ENCODE measurements at places on chromosomes 4 and X.
A peak's percentile ranks its signal among the peaks of the same experiment; 100 is the strongest.

GRCh38 chr4:152961773-152962115 lies 25.6 kb downstream of the FHDC1 start:
- no peak for DNase-seq

GRCh38 chr4:87732033-87732765 lies 67.2 kb upstream of the IBSP start:
- no peak for DNase-seq

- no peak for DNase-seq
Observed at GRCh38 chrX:56600141-56600540, 36.7 kb downstream of the UBQLN2 start.

DNA sequence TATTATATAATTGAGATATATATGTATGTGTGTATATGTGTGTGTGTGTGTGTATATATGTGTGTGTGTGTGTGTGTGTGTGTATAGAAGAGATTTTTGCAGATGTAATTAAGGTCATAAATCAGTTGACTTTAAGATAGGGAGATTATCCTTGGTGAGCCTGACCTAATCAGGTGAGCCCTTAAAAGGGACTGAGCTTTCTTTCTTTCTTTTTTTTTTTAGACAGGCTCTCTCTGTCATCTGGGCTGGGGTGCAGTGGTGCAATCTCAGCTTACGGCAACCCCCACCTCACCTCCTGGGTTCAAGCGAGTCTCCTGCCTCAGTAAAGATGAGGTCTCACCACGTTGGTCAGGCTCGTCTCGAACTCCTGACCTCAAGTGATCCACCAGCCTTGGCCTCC lies 155.1 kb upstream of the RASGEF1B start:
- no peak for DNase-seq

DNA sequence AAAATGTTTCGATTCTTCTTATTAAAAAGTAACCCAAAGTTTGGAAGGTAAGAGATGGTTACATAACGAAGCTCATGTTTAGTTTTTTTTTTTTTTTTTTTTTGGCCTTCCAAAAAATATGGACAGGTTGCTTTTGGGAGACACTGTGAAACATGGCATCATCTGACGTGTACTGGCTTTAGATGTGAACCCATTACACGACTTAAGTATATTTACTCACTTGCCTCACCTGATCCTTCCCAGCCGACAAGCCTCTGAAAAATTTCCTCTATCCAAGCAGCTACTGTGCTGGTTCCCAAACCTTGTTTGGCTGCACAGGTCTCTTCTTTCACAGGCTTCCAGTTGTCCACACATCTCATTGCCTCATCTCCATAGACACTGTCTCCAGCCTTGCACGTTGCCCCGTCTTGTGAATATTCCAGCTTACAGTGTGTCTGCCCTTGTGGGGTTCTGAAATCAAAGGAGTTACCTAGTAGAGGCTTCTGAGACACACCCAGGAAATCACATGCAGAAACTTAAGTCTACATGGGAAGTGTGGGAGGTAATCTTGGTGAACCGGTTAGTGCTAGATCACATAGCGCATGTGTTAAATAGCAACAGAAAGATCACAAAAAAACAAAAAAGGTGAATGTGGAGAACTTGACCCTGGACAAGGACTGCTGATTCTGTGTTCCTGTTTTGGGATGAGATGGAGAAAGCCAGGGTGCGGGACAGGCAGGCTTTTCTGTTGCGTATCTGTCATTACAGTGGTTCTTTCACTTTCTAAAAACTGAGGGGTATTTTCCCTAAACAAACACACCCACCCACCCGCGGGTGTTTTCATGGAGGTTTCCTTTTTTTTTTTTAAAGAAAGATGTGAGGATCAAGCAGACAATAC lies 328.6 kb downstream of the ARHGAP10 start:
- DNase-seq, result peak; percentile 57

- DNase-seq, result no peak
Observed at GRCh38 chr4:169024762-169025161, 14.7 kb upstream of the CBR4 start.

DNA sequence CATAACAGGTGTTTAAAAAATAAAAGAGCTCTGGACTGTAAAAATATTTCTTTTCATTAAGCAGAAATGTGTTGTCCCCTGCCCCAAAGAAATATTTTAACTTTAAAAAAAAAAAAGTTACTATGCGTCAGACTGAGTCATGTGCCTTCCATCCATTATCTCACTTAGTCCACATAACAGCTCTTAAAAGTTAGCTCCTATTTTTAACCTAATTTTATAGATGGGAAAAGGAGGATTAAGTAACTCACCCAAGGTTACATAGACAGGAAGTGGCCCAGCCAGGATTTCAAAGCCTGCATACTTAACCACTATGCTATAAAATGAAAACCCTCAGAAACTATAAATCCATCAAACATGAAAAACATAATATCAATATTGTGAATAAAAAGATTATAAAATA lies 97.7 kb downstream of the MANBA start:
- DNase-seq, result no peak

DNA sequence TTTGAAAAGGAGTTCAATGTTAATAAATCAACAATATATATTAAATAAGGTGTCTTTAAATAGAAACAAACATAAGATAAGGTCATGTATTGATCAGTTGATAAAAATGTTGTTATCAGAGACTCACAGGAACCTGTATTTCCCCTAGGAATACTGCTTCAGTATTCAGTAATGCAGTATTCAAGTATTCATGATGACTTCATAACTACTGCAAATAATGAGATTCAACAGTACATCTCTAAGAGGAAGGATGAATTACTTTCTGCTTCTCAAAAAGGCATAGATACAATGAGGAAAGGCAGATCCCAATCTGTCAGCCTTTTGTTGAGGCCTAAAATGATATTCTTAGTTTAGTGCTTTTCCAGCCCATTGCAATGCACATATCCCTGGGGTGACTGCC lies 73.7 kb downstream of the MAGEB17 start:
- DNase-seq, result no peak

DNA sequence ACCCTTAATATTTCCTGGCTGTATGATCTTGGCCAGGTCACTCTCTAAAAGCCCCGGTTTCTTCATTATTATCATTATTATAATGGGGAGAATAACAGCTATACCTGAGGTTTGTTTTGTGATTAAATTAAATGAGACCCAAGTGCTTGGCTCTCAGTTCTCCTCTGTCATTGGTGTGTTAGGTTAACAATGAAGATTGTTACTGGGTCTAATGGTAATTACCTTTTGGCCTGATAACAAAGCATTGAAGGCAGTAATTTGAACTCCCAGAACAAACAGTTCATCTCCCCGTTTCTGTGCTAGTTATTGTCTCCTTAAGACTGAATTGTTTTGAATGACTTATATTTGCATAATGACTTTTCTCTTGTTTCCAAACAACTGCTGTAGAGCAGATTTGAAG lies 6.8 kb upstream of the ANAPC4 start:
- DNase-seq, result no peak

- DNase-seq, result no peak
Observed at GRCh38 chrX:44596277-44596676, 53.6 kb upstream of the FUNDC1 start.

GRCh38 chr4:11512871-11513270 lies 84.2 kb upstream of the HS3ST1 start:
- no peak for DNase-seq

DNA sequence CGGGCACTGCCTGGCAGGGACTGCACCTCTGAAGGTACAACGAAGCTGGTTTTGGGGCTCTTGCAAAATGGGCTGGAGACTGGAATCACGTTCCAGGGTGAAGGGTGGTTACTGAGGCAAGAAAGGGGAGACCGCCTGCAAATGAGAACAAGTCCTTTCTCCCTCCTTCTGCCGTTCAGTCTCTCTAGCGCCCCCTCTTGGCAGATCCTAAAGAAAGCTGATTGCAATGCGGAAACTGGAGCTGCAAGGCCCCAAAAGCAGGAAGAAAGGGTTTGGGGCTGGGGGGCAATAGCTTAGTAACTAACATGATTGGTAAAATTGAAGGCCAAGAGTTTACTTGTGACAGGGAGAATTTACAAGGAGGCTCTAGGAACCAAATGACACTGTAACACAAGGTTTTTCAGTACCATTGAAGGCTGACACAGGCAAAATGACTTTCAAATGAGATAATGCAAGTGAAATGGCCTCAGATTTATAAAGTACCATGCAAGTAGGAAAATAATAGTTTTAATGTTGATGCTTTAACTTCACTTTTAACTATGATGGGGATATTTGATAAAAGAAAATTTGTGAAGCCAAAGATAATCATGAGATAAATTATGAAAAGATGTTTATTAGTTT lies 222.7 kb upstream of the HAND2 start:
- DNase-seq, result no peak

DNA sequence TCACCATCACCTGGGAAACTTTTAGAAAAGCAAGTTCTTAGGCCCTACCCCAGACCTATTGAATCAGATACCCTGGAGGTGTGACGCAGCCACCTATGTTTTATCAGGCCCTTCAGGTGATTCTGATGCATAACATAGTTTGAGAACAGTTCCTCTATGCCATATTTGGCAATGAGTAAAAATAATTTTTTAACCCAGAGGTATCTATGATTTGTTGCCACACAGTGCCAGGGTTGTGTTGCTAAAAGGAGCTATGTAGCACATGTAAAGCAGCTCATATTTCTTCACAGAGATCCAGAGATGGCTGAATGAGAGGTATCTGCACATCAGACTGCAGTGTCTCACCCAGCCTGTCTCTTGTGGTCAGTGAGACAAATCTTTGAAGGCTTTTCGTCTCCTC lies 85.3 kb downstream of the PTPN13 start:
- no peak for DNase-seq

GRCh38 chr4:140718241-140718952 lies 37.8 kb downstream of the TBC1D9 start:
- DNase-seq, result no peak

DNA sequence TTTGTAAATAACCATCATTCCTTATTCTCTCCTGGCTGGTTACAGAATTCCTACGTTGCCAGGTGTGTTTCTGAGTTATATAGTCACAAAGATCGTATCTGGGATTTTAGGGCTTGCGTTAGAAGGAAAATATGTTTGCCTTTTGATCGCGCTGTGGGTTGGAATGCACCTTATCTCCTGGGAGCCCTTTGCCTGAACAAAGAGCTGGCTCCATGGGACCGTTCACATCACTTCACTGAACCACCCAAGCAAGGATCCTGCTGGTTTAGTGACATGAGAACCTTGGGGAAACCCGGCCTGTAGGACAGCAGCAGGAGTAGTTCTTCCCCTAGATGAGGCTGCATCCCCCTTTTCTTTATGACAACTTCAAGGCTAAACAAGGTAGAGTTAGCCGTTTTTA lies 51.6 kb downstream of the RS1 start:
- DNase-seq, result no peak

DNA sequence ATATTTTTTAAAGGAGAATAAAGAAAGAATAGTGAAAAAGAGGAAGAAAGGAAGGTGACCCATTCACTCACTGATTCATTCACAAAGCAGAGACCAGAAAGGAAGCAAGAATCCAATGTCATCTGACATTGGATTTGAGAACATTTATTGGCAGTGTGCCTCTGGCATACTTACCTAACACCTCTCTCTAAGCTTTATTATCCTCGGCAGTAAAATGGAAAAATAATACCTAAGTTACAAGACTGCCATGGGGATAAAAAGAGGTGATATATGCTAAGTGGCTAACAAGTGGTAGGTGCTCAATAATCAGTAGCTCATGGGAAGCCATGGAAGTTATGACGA lies 41.6 kb upstream of the PPARGC1A start:
- DNase-seq, result no peak

DNA sequence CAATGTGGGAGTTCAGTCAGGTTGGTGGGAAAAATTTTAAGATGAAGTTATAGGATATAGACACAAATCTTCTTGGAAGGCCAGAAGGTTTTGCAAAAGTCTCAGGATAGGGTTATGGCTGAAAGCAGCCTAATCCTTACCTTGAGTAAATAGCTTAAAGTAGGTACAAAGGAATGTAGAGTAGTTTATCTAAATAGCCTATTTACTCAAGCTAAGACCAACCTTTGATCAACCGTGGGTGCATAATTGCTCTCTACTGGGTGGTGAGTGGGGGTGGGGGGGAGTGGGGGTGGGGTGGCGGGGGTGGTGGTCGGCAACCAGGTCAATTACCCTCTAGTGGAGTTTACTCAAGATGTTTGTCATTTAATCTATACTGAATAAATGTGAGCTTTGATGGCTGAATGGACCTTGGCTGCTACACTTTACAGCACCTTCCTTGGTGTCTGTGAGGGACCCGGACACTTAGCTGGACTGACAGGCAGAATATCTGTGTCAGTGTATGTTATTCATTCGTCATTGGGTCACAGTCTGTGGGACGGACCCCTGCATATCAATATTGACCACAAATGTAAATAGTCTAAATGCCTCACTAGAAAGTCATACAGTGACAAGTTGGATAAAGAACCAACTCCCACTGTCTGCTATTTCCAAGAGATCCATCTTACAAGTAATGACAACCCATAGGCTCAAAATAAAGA lies 545.7 kb upstream of the PABPC4L start:
- no peak for DNase-seq

GRCh38 chr4:152310257-152310656 lies 225.6 kb downstream of the FBXW7 start:
- no peak for DNase-seq

DNA sequence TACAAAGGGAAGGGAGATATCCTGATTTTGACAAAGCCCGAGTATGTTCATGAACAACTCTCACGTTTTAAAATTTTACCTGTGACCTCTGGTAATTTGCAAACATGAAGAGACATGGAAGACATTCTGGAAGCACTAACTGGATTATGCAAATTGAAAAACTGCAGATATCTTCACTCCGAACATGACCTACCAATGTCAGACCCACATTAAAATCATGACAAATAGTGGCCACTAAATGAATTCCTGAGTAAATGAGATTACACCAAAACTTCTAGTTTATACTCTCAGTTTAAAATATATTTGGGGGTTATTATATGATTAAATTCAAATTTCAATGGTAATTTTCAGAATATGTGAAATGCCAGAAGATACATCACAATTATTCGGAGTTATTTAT lies 19.9 kb upstream of the CBR4 start:
- DNase-seq, result no peak

DNA sequence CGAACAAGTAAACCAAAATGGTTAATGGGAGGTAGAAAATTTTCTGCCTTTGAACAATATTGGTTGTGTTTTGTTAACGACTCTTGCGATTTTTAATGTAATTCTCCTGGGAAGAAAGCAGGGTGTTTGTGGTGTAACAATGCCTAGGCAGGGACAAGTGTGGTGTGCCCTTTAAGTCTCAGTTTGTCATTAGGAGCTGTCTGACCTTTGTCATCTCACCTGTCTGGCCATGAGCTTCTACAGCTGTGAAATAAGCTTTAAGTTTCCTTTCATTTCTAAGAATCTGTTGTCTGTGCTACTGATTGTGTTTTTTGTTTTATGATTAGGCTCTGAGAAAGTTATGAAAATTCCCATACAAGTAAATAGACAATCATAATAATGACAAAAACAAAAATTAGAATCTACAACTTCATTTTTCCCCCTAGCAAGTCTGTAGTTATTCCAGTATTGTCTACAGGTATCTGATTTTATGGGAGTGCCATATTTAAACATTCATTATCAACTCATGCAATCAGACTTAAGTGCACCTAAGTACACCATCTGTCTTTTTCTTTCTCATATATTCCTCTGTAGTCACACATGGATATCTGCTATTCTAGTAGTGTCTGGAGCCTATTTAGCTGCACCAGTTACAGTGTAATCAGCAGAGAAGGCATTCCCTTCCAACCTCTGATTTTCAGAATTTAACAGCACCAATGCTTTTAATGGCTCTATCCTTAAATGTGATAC lies 203.5 kb downstream of the PPARGC1A start:
- DNase-seq, result no peak

GRCh38 chrX:73448379-73448778 lies 1.5 kb downstream of the CDX4 start:
- DNase-seq, result no peak
